ENCODE measurements at places on chromosomes 2 and 18. TPM values are rescaled to one million over a fixed set of nuclear protein-coding genes. Genes with fewer than 3 reads are reported as not detected.
A peak's percentile ranks its signal among the peaks of the same experiment; 100 is the strongest.

Gene YIPF4
- 22.9 TPM for polyA plus RNA-seq

Gene PSMA8
- polyA plus RNA-seq: 2.1 TPM

Gene PDE11A
- polyA plus RNA-seq: not detected

GRCh38 chr18:74420926-74421325, 36.2 kb downstream of the DIPK1C start:
- DNase-seq: no peak

- DNase-seq: no peak
Observed at GRCh38 chr18:45008694-45009413, 328.2 kb downstream of the SETBP1 start.

Gene C1QL2
- polyA plus RNA-seq: not detected

DNA sequence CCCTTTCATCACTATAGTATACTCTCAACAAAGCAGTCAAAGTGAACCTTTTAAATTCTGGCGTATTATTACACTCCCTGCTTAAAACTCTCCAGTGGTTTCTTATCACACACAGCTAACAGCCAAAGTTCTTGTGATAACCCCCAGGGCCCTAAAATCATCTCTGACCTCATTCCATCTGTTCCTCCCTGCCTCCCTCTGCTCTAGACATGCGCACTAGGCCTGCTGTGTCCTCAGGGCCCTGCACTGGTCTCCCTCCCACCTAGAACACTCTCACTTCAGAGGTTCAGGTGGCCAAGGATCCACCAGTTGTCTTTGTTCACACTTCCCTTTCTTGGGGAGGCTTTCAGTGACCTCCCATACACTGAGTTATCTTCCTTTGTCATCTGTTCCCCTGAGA, 603.4 kb downstream of the DSC3 start:
- DNase-seq: no peak

GRCh38 chr18:42527766-42528165, 572.7 kb downstream of the PIK3C3 start:
- DNase-seq: no peak

Gene CDH19
- not detected for polyA plus RNA-seq

DNA sequence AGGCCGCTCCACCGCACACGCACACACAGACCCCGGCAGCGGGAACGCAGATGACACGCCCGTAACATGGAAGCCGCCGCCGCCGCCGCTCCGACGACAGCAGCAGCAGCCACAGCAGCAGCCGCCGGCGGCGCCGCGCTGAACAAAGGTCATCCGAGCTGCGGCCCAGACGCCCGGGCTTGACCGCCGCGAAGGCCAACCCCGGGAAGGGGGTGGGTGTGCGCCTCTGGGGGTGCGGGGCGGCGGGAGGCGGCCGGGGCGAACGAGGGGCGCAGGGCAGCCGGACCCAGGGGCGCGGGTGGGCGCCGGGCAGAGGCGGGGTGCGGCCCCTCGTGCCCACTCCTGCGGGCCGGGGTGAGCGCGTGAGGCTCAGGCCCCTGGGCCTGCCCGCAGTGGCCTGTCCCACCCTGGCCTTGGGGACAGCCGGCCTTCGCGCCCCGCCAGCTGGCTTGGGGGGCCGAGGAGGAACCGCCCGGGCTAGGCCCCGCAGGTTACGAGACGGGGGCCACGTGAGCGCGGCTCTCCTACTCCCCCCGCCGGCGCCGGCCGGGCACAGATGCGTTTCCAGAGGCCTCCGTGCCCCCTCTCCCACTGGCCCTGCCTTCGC, 1.0 kb upstream of the ZNF532 start:
- peak; percentile 19 for DNase-seq

DNA sequence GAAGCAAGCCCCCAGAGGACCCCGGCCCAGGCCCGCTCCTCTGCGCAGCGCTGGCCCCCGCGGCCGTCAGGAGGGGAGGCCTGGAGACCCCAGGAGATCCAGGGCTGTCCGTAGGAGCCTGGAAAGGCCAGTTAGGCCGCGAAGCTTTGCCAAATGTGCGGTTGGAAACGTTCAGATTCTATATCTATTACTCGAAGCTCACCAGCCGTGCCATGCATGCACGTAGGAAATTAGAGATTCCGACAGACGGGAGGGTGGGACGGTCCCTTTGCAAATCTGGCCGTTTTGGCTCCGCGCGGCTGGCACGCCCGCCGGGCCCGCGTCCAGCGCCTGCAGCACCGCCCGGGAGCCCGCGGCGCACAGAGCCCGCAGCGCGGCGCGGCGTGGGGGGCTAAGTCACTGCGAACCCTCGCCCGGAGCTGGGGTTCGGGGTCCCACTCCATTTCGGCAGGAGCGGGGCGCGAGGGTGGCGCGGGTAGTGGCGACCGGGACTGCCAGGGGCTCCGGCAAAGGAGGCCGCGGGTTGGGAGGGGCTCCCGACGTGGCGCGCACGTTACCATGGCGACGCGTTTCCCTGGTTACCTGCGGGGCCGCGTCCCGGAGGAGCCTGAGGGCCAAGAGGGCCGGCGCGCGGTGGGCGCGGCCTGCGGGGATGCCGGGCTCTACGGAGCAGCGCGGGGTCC, 488.6 kb upstream of the SMIM21 start:
- no peak for DNase-seq

GRCh38 chr18:49562481-49563129, 748 bp downstream of the LIPG start:
- no peak for DNase-seq

GRCh38 chr2:119480718-119481142, 43.6 kb downstream of the SCTR start:
- no peak for DNase-seq

GRCh38 chr2:25491003-25491696, 149.4 kb upstream of the DNMT3A start:
- DNase-seq: no peak

- no peak for DNase-seq
Observed at GRCh38 chr2:132774189-132774588, 104.2 kb upstream of the LYPD1 start.

GRCh38 chr2:140600116-140600515, 1530.7 kb downstream of the LRP1B start:
- no peak for DNase-seq

GRCh38 chr2:134758633-134759032, 39.8 kb upstream of the TMEM163 start:
- no peak for DNase-seq

GRCh38 chr2:202749477-202749876, 114.7 kb downstream of the FAM117B start:
- DNase-seq: no peak

Gene IL36B
- not detected for polyA plus RNA-seq

- DNase-seq: no peak
Observed at GRCh38 chr2:48574353-48575287, 43.0 kb upstream of the GTF2A1L start.

Gene SEH1L
- polyA plus RNA-seq: 25.9 TPM

Gene LOXL3
- 0.08 TPM for polyA plus RNA-seq

DNA sequence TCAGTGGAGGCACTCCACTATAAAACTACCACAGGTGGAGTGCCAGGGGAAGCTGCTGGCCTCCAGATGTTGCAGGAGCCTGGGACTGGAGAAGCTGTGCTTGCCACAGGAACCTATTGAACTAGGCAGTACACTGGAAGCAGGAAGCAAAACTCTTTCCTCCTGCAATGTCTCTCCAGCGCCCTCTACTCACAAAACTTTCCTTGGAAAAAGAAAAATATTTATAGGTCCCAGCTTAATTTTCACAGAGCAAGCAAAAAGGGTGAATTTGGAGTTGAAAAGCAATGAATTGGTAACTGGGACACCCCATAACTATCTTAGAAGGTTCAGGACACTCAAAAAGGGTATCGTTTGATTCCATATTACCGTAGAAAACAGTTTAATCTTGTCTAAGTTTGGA, 33.2 kb upstream of the REEP1 start:
- no peak for DNase-seq

- no peak for DNase-seq
Observed at GRCh38 chr2:188620916-188621315, 329.2 kb downstream of the GULP1 start.

- no peak for DNase-seq
Observed at GRCh38 chr2:110731064-110731463, 1.3 kb upstream of the ACOXL start.

- DNase-seq: no peak
Observed at GRCh38 chr2:15170070-15170775, 390.9 kb downstream of the NBAS start.

GRCh38 chr2:203673933-203674332, 32.5 kb upstream of the CD28 start:
- peak; percentile 19 for DNase-seq

DNA sequence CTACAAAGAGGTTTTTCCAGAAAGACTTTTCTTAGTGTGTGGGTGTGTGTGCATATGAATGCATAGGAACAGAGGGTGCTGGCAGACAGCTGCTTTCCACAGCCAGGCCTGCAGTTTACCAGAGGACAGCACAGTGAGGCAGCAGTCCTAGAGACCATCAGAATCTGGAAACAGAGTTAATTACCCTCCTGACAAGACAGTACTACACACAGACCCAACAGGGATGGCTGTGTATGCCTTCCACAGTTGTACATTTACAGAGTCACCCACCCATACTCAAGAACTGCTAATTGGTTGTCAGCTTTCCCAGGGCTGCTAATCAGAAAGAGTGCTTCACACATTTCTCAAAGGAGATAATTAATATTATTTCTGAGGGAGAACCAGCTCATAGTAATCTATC, 104.7 kb downstream of the FEZ2 start:
- no peak for DNase-seq

- DNase-seq: no peak
Observed at GRCh38 chr2:2875296-2875695, 502.3 kb downstream of the EIPR1 start.

DNA sequence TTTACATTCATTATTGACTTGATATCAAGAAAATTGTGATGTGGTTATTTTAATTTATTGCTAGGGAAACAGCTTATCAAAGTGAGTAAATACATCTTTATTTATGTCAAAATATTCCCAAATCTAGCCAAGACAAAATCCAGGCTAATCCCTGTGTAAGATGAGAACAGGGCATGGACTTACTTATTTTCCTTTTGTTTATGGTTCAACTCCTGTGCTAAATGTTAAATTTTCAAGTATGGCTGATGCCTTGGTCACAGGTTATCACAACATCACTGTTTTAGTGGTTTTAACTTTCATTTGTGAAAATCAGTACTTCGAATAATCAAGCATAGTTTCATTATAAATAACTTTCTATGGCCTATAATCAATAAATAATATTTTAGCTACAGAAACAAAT, 657.0 kb upstream of the SYT4 start:
- DNase-seq: no peak

Gene HOXD11
- not detected for polyA plus RNA-seq

- DNase-seq: no peak
Observed at GRCh38 chr18:22228976-22229375, 59.6 kb downstream of the GATA6 start.

Gene HOXD12
- not detected for polyA plus RNA-seq

- DNase-seq: no peak
Observed at GRCh38 chr2:239266434-239266766, 134.4 kb downstream of the HDAC4 start.
